Activated T-helper 17 cell treated with anti-CD3 and anti-CD28 coated beads, Interleukin-2, amount 50 U/mL, for 72 hours (primary cell): ENCODE measurements at places on chromosomes 5 and 9.

- peak; percentile 94 for ATAC-seq
Measured at GRCh38 chr5:115321309-115321708, 24.9 kb upstream of the CCDC112 start.

- ATAC-seq: no peak
Measured at GRCh38 chr9:131179561-131180219, 54.3 kb downstream of the NUP214 start.

DNA sequence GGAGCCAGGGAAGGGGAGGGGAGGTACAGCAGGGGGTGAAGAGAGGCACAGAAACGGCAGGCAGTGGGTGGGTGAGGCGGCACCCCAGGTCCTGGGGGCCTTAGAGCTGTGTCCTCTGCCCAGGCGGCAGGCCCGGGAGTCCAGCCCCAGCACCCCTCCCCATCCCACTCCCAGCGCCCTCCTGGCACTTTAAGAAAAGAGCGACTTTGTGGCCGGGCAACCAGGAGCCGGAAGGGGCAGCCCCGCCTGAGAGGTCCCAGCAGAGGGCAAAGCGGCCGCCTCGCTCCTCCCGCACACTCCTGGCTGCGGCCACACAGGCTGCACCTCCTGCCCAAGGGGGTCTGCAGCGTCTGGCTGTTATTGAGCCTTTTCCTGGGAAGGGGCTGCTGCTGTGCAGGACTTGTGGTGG lies 42.6 kb downstream of the NACC2 start:
- ATAC-seq: no peak

GRCh38 chr5:36371366-36371765 lies 69.7 kb upstream of the RANBP3L start:
- no peak for ATAC-seq

- no peak for ATAC-seq
Measured at GRCh38 chr5:178283520-178283919, 50.9 kb upstream of the PHYKPL start.

- ATAC-seq: no peak
Measured at GRCh38 chr5:2746561-2747032, 4.9 kb downstream of the IRX2 start.

- ATAC-seq: no peak
Measured at GRCh38 chr5:36660397-36661049, 54.1 kb downstream of the SLC1A3 start.

DNA sequence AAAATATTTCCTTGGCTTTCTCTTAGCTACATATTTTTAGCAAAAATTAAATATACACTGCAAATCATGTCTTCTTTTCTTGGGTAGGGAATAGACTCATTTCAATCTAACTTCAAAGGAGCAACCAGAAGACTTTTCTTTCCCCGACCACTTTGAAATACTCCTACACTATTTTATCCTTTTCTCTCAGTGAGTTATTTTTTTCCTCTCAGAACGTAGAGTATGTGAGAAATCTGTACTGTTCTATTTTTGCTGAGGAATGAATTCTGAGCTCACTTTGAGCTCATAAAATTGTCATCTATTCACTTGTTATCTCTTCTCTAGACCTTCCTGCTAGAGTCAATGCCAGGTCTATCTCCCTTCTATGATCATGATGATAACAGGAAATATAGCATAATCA lies 22.2 kb upstream of the DAPK1 start:
- no peak for ATAC-seq

GRCh38 chr9:89810431-89810830 lies 205.6 kb downstream of the GADD45G start:
- no peak for ATAC-seq

GRCh38 chr9:115531410-115532125 lies 413.6 kb upstream of the TNC start:
- ATAC-seq: no peak

DNA sequence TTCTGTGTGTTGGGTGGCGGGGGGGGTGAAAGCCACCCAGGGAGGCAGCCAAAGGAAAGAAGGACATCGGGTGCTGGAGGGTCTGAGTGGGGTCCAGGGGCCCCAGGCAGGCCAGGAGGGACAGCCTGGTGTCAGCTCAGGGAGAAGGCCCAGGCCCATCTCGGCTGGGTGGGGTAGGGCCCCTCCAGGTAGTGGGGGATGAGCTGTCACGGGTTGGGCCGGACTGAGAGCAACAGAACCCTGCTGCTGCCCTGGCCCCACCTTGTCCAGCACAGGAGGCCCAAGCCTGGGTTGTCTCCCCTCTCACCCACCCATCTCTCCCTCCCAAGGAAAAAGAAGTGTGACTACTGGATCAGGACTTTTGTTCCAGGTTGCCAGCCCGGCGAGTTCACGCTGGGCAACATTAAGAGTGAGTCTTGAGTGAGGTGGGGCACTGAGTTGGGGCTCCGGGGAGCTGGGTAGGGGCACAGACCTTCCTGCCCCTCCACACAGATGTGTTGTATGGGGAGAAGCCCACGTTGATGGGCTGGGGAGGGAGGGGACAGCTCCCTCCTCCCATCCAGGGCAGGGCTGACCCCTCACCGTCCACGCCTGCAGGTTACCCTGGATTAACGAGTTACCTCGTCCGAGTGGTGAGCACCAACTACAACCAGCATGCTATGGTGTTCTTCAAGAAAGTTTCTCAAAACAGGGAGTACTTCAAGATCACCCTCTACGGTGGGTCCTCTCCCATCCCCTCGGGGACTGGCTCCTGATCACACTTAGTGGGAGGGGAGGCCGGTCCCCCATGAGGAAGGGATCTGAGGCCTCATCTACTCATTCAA lies 2.3 kb downstream of the LCN2 start:
- ATAC-seq: no peak

DNA sequence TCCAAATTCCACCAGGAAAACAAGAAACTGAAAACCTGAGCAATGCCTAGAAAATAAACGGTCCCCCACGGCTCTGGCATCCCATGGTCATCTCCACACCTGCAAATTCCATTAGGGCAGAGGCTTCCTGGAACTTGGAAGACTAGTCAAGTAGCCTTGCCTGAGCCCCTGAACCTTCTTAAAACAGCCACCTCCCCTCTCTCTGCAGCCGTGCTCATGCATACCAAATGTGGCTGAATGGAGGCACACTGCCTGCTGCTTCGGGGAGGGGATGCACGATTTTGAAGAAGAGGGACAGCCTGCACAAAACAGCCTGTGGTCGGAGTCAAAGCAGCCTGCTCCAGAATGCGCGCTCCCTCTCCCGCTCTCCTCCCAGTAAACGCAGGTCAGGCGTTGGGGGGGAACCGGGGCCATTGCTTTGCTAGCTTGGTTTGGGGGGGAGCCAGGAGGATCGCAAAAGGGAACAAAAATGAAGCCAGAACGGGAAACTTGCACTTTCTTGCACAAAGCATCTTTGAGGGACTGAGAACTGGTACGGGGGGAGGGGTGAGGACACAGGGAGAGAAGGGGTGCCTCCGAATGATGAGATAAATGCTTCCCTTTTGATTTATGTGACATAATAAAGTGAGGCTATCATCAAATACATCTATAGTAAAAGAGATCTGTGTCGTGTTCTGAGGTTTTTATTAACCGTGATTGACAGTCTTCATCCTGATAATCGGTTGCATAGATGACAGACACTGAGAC lies at the start of gene TRPM3:
Gene TRPM3, minus strand, starts transcription at position 347 of the 747 bp plus-strand sequence. Its CDS starts 267 bp downstream, at position 80.
- ATAC-seq: no peak

- ATAC-seq: peak; percentile 68
Measured at GRCh38 chr5:76473661-76474060, 70.6 kb downstream of the IQGAP2 start.

DNA sequence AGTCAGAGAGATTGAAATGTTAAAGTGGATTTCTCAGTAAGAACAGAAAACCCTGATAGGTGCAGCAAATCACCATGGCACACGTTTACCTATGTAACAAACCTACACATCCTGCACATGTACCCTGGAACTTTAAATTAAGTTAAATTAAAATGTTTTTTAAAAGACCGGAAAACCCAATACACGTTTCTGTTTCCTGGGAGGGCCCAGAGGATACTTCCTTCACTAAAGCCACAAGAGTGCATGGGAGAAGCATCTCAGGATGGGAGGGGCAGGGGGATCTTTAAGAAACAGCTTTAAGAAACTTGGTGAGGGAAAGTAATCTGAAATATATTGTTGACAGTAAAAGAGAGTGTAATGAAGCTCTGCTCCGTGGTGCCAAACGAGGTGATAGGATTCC lies 164.7 kb upstream of the PTGER4 start:
- ATAC-seq: no peak

DNA sequence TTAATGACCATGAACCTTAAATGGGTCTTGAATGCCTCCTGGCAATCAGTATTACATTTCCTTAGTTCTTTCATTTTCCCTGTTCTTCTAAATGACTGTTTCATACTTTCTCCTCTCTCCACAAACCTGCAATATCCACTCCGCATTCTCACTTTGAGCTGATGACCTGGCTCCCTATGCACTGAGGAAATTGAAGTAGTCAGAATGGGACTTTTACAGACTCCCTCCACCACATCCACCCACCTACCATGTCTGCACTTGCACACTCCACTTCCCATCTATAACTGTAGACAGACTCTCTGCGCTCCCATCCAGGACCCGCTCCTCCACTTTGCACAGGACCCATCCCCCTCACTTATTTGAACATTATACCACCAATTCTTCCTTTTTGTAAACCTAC lies 36.2 kb upstream of the GZMA start:
- ATAC-seq: peak; percentile 65

GRCh38 chr5:65483546-65484346 lies 2.0 kb upstream of the ADAMTS6 start:
- ATAC-seq: peak; percentile 40

- ATAC-seq: no peak
Measured at GRCh38 chr9:126844085-126844484, 16.4 kb upstream of the ZBTB34 start.

DNA sequence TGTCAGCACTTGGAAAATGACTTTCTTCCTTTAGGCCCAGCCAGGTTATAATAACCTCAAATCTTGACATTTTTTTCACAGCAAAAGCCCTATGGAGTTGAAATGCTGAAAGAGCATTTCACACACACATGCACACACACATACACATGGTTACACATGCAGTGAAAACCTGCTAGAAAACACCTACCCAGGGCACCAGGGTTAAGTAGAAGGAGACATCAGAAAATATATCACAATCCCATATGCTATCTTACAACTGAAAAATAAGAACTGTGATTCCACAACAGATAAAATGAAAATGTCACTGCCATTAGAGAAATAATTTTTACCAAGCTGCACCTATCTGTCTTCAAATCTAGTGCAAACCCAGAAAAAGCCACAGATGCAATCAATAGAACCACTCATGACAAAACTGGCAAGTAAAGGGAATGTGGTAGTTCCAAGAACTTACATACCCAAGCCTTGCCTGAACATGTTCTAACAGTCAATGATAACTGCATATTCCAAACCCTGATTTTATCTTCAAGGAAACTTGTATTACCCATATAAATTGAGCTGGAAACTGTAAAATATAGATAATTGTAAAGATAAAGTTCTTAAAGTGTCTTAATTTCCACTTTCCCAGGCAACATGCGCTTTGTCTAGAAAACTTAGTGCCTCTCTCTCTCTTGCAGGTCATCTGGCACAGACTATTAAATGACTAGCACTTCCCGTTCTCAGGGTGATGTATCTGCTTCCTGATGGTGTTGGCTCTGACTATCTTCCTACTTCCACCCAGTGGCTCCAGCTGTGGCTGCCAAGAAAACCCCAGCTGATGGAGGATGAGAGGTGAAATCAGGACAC lies 250.2 kb upstream of the PTGER4 start:
- peak; percentile 79 for ATAC-seq

- no peak for ATAC-seq
Measured at GRCh38 chr5:123809594-123810221, 297.7 kb downstream of the CSNK1G3 start.

DNA sequence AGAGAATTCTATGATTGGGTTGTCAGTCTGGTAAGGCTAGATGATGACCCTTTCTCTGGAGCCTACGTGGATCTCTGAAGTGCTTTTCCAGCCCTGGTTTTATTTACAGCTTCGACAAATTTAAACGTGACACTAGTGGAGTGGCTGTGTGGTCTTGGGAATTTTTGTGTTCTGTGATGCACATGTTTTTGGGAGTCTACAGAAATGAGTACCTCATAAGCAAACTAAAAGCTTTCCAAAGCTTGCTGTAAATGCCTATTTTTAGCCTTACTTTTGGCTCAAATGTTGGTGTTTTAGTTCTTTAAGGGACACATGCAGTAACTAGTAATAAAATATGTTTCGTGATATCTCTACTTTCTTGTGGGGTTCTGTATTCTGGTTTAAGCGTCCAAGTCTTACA lies 3.3 kb downstream of the LARP1 start:
- ATAC-seq: no peak

DNA sequence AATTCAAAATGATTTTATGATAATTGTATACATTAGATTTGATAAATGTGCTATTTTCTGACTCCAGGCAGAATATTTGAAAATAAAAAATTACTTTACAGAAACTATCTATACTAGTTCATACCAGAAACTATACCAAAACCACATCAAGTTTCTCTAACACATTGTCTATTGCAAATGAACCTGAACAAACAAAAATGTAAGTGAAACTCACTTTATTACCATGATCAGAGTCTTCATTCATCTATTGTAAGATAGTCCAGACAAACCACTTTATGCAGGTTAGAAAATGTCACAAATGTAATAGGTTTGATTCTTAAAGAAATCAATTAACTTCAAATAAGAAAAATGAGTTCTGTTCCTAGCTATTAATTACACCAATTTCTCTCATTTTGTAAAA lies 99.4 kb downstream of the OXCT1 start:
- ATAC-seq: no peak

DNA sequence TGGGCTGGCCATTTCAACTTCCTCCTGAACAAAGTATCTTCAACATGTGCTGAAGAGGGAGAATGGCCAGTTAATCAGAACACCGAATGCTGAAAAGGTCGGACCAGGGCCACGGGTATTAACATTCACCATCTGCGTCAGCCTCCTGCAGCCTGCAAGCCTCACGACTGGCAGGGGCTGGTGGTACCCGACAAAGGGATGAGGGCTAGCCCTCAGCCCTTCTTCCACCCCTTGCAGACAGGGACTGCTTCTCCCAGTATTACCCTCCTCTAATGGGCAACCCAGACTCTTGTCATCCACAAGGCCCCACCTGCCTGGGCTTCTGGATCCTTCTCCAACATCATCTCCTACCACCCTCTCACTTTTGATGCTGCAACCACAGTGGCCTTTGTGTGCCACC lies 246.6 kb downstream of the FSTL4 start:
- ATAC-seq: no peak

DNA sequence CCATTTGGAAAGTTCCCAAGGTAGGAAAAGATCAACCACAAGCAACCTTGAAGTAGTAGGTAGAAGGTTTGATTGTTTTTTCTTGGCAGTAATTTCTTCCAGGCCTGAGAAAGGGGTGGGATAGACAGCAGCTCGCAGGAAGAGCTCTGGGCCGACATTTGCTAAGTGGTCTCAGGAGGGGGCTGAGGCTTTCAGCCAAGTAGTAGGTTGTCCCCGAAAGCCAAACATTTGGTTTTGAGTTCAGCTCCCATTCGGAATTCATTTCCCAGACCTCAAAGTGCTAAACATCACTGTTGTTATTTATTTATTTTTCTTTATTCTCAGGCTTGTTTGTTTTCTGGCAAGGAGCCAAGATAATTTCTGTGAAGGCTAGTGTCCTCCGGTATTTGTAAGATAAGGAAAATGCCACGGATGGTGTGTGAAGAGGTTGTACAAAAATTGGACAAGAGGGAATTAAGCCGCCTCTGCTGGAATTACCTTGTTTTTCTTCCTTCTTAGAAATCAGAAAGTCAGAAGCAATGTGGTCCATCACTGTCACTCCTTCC lies 112.1 kb downstream of the KIF4B start:
- no peak for ATAC-seq
